ENCODE measurements at places on chromosomes 4 and X.

GRCh38 chrX:1717373-1717772 lies 102.5 kb downstream of the ASMT start:
- DNase-seq: no peak

- no peak for DNase-seq
Measured at GRCh38 chrX:54494989-54495813, 833 bp downstream of the FGD1 start.

DNA sequence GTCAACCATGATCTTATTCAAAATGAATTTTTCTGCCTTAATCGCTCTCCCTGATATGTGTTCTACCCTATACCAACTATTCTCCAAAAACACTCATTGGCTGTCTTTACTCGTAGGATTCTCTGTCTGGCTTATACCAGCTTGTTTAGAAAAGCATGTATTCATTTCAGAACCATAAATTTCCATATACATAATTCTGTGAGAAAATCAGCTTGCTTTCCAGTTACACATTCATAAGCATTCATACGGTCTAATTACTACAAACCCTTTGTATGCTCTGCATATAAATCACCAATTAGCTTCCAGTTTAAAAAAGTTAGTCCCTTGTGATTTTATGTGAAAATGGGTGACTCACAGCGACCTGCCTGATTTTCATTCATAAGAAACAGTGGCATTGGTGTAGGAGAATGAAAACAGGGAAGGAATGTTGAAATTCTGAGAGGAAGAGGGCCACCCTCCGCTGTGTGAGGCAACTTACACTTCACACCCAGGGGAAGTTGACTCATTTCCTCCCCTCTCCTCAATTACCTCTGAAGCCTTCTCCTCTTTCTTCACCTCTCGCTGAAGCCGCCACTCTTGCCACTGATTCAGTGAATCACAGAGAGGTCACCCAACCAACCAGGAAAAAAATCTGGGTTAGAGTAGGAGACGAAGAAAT lies 63.3 kb downstream of the MEPE start:
- peak; percentile 5 for DNase-seq

GRCh38 chr4:138239491-138239890 lies 2.7 kb downstream of the SLC7A11 start:
- no peak for DNase-seq

- DNase-seq: no peak
Measured at GRCh38 chrX:11296051-11296450, 2.8 kb downstream of the AMELX start.

- DNase-seq: no peak
Measured at GRCh38 chr4:134308910-134309309, 107.3 kb upstream of the PABPC4L start.

GRCh38 chrX:37348971-37349220 lies 268 bp upstream of the PRRG1 start:
- DNase-seq: no peak

DNA sequence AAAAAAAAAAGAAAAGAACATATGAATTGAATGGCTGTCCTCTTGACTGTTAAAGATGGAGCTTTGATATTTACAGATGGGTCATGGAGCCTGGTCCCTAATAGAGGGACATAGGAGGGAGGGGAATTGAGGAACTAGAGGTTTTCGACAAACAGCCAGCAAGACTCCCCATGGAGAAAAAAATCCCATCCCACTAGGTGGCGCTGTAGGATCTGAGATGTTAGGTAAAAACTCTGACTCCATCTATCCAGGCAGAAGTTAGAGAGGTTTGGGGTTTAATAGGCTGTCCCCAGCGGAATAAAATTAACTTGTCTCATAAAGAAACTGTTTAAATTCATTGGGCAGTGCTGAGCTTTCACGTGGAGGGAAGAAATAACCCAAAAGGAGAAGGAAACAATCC lies 45.9 kb downstream of the HMGB2 start:
- DNase-seq: peak; percentile 20

DNA sequence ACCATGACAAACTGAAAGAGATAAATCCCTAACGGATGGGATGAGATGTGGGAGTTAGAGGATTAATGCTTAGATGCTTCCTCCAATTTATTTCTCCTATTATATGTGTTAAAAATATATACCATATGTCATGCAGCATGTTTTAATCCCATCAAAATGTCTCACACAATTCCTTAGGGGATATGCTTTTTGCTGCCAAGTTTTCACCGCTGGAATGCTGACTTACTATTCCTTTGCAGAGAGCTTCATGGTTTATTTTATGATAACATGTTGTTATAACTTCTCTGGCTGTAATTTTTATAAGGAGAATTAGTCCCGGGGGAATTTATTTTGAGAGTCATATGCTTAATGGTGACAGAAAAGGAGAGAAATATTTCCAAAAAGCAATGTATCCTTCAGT lies 670.3 kb downstream of the IL1RAPL1 start:
- DNase-seq: no peak

DNA sequence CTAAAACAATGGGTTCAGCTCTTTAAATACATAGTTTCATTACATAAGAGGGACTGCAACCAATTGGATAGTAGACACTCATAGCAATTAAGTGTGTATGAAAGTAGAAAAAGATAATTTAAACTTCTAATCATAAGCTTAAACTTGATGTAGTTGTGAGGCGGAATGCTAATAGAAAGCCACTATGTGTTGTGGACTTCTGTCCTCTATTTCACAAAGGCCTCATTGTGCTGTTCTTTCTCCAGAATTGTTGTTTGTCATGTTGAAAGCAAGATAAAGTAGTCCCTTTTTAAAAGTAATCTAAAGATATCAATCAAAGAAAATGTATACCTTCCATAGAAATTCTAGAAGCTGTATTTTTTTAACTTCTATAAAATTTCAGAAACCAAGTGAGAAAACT lies 329.4 kb downstream of the KLHL4 start:
- DNase-seq: no peak

DNA sequence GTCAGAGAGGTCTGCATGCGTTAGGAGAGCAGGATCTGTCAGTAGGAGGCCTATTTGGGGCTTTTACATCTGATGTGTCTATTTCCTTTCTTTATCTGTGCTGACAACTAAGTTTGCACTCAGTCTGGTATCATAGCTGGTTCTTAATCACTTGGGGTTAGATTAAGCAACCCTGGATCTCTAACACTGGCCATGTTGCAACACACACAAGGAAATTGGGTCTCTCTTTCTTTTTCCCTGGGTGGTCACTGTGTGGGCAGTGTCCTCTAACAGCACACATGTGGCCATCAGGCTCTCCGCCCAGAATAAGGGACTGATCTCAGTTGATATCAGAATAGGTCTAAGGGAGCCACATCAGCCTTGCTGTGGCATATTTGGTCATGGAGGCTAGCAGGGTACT lies 38.9 kb downstream of the IGFBP7 start:
- DNase-seq: no peak

DNA sequence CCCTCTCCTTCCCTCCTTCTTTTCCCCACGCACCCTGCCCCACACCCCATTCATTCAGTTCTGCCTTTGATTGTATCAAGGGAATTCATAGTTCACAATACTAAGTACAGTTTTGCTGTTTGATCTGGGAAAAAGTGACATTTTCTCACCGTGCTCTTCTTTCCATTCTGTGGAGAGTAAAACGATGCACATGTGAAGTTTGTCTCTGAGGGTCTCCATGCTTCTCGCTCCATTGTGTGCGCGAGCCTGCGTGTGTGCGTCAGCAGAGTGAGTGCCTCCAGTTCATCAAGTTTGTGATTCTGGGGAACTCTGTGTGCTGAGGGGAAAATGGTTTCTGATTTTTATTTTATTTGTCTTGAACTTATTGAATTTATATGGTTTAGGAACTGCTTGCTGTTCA lies 1.9 kb downstream of the STK26 start:
- DNase-seq: no peak

DNA sequence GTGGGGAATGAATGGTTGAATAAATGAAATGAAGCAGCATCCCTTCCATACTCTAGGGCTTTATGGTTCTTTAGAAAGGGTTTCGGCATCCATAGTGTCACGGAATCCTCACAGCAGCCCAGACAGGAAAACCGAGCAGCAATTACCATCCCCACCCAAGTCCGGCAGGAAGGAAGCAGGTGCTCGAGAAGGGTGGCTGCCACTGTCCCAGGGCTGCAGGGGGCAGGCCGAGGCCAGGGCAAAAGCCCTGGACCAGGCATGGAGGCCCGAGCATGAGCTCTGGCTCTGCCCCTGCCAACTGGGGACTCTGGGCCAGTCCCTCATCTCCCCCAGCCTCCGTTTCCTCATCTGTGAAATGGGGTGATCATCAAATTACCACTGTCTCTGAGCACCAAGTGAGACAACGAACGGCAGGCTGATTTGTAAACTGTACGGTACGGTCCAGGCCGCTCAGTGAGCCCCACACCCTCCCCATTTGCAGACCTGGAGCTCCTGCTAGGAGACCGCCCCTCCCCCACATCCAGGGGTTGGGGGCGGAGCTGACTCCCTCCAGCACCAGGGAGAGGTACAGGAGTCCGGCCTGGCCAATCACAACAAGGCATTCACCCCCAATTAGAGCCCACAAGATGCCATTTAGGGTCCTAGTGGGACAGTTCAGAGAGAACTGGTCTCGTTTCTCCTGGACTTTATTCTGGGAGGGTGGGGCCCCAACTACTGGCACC lies 100.4 kb downstream of the WFS1 start:
- DNase-seq: no peak

DNA sequence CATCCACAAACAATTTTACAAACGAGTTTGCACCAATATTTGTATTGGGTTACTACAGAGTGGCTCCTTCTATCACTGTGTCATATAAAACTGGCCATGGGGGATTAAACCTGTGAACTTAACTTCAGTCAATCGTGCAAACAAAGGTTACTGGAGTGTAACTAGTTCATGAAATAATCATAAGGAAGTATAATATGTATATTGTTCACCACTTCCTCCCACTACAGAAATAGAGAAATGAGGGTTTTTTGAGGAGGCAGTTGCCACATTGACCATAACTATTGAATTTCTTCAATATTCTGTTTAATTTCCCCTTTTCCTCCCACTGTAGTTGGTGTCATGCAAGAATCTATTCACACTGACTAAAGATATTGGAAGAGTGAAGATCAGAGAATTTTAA lies at the start of gene GPR82:
Gene GPR82, plus strand, starts transcription at position 356 of the 400 bp plus-strand sequence. CDS start 2,846 bp downstream, outside the sequence.
- no peak for DNase-seq

DNA sequence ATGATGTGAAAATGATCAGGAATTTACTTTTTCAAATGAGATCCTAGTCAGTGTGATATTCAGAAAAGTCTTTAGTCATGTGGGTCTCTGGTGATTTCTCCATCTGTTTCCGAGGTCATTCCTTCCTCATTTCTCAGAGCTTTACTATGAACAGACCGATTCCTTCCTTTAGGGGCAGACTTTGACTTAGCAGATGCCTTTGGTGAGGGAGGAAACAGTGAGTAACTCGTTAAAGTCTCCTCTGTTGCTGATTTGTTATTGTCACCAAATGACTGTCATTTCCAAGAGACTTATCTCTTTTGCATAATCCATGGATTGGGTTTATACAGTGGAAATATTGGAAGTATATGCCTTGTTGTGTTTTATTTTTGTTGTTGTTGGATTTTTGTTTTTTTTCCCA lies 76.2 kb upstream of the CD99 start:
- DNase-seq: no peak

DNA sequence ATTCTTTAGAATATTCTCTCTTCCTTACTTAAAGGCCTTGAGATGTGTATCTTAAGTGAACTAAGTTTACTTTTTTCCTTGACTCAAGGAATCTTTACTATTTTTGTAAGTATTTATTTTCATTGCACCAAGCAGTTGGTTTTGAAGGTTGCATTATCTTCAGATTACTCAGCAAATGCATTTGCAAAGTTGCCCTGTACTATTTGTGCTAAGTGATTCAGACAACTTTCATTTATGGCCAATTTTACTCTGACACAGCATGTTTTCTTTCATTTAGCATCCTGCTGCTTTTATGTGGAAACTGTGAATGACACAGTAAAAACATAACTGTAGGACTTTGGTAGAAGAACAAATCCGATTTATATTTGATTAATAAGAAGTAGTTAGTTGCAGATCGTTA lies 191.0 kb downstream of the CCSER1 start:
- DNase-seq: no peak

- DNase-seq: no peak
Measured at GRCh38 chrX:154334496-154334895, 38.9 kb downstream of the TKTL1 start.

- DNase-seq: no peak
Measured at GRCh38 chr4:167452922-167453430, 218.7 kb upstream of the SPOCK3 start.

GRCh38 chrX:19064175-19064574 lies 58.1 kb downstream of the ADGRG2 start:
- no peak for DNase-seq

GRCh38 chr4:126991965-126992364 lies 640.8 kb upstream of the INTU start:
- no peak for DNase-seq

DNA sequence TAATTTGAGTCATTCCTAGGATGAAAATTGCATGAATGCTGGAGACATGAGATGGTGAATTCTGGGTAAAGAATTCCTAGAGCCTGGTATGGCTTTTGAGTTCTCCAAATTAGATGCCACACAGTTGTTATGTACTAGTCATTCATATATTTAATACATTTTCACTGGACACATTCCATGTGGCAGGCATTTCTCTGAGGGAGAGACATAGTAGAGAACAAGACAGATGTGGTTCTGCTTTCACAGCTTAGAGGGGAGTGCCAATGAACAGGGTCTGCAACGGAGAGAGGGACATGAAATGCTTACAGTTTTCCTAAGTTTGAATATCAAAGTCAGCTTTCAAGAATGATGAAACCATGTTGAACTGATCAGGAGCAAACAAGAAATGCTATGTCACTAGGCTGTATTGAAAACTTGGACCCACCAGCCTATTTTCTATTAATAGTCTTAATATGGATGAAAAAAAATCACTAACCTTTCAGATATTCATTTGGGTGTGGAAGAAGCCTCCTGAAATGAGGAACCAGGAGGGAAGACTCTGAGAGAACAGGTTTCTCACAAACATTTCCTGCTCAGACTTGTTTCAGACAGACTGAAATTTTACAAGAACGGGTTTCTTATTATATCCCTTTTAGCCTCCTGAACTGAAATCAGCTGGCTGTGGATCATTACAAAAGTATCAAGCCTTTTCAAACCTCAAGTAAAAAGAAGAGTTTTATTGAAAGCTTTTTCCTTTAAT lies 276.0 kb upstream of the TET2 start:
- DNase-seq: no peak

GRCh38 chrX:106484233-106484632 lies 127.5 kb upstream of the RADX start:
- DNase-seq: no peak

DNA sequence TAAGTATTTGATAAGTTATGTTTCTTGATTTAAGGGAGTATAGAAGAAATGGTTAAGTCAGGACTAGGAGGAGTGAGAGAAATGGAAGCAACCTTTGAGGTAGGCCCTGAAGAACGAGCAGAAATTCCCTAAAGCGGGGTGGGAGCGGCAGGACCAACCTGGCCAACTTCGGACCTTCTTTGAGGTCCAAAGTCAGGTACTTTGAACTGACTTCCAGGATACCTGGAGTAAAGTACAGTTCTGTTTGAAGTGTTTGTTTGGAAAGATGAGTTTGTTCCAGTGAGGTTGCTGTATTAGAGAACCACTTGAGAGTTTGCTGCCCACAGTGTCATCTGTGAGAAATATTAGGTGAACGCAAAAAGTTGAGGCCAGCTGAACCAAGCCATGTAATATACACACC lies 11.7 kb downstream of the RNF4 start:
- DNase-seq: no peak

- DNase-seq: no peak
Measured at GRCh38 chrX:65524139-65524538, 10.4 kb downstream of the LAS1L start.
